ENCODE measurements at places on chromosomes 16 and 17.

- peak; percentile 49 for DNase-seq
Observed at GRCh38 chr17:28180449-28180848, 138.0 kb downstream of the NLK start.

GRCh38 chr17:6910987-6911603 lies 79.6 kb upstream of the TEKT1 start:
- peak; percentile 65 for DNase-seq

DNA sequence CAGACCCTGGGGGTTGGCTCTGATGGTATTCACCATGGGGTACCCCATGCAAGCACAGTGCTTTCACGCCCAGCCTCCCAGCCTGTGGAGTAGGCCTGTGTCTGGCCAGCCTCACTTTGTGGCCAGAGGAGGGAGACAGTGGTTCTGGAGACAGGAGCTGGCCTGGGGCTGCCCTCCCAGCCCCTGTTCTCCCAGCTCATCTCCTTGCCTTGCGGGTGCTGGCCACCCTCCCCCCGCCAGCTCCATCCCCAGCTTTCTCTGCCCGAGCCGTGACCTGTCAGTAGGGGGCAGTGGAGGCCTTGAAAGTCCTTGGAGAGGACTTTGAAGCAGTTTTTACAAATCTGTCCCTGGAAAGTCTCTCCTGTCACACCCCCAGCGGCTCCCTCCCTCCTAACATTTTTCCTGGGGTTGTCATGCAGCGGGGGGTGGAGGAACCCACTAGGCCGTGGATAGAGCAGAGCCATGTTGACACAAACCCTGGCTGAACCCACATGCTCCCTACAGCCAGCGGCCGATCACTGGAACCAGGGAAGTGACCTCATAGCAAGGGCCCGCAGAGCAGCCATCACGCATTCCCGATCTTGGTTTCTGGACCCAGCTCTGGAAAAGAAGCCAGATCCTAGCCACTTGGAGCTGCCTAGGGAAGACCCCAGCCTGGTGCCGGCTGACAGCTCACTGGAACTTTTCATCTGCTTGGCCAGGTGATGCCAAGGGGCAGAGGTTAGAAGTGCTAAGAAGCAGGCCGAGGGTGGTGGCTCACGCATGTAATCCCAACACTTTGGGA lies 289.4 kb downstream of the SEC14L1 start:
- peak; percentile 68 for DNase-seq

GRCh38 chr17:33929181-33929724 lies 325.8 kb upstream of the CCL2 start:
- no peak for DNase-seq

DNA sequence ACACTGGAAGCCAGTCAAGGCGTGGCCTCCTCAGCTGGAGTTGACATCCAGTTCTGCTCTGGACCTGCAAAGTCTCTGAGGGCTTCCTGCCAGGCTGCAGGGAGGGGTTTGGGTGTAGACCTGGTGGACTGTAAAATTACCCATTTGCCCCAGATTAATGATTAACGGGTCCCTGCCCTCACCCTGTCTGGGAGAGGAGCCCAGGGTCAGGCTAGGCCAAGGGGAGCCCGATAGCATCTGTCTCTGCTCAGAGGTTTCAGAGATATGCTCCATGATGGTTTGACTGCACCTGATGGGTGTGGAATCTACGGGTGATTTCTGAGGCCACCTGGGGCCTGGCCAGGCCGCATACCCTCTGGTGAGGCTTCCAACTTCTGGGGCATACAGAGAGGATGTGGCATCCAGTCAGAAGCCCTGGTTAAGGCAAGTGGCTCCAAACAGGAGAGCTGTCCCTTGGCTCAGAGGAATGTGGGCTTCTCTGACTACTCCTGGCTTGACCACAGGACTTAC lies 11.2 kb downstream of the PPY start:
- DNase-seq = no peak

- DNase-seq = no peak
Observed at GRCh38 chr16:4175849-4176248, 59.6 kb upstream of the ADCY9 start.

- DNase-seq = no peak
Observed at GRCh38 chr16:85199880-85200279, 87.6 kb upstream of the CIBAR2 start.

DNA sequence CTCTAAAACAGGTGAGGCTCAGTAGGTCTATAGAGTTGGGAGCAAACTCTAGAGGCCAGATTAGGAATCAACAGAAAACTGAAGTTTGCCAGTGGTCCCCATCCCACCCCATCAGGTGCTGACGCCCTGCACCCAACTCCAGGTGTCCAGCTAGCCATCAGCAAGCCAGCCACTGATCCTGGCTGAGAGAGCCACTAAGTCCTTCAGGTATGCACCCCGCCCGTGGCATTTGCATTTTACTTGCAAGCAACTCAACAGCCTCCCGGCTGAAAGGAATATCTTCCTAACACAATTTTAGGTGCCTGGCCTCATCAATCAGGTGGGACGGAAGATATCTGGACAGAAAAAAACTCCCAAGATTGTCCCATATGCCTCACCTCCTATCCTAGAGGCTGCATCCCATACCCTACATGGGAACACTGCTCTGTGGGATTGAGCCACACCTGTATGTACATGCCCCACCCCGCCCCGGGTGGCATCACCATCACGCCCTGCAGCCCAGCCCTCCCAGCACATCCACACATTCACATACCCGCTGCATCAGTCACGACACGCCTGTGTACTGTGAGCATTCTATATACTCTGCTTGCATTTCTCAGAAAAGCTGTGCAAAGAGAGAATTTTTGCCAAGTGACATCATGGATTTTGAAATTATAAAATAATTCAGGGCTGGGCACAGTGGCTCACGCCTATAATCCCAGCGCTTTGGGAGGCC lies 8.3 kb downstream of the OTOP3 start:
- DNase-seq = no peak

- DNase-seq = no peak
Observed at GRCh38 chr16:84511831-84512230, 7.4 kb upstream of the MEAK7 start.

GRCh38 chr17:10033449-10033848 lies 128.4 kb upstream of the RCVRN start:
- DNase-seq = no peak

DNA sequence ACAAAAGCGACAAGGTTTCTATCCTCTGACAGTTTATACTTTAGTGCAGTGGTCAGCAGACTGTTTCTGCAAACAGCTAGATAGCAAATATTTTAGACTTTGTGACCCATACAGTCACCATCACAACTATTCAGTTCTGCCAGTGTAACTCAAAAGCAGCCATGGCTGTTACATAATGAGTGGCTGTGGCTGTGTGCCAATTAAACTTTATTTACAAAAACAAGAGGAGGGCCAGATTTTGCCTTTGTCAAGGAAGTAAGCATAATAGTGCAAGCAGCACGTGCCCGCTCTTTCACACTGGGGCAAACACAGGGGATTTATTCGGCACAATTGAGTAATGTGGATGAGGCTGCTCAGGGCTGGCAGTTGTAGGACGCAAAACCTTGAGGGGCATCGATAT lies 551.5 kb downstream of the MAF start:
- no peak for DNase-seq

DNA sequence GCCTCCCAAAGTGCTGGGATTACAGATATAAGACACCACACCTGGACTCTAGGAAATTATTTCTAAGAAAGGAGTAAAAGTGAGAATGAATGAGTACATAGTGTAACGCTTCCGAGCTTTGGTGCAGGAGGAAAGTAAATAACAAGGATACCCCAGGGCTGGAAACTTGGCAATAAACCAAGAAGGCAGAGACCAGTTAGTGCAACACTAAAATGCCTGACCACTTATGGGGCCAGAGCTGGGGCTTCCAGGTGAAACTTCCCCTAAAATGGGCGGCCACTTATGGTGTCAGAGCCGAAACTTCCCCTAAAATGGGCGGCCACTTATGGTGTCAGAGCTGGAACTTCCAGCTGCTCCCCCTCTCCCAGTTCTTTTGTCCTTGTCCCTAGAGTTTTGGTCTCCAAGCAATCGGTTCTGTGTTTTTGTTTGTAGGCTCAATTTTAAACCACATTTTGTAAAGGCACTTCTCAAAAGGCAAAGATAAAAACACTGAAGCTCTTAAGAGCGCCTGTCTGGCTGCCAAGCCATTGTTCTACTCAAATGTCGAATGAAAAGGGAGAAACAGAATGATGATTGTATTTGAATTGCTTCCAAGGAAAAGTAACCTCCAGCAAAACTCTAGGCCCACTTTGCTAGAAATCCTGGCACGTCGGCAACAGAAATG lies 63.9 kb downstream of the NXN start:
- peak; percentile 90 for DNase-seq

GRCh38 chr16:27618606-27619327 lies 68.8 kb downstream of the KATNIP start:
- no peak for DNase-seq

DNA sequence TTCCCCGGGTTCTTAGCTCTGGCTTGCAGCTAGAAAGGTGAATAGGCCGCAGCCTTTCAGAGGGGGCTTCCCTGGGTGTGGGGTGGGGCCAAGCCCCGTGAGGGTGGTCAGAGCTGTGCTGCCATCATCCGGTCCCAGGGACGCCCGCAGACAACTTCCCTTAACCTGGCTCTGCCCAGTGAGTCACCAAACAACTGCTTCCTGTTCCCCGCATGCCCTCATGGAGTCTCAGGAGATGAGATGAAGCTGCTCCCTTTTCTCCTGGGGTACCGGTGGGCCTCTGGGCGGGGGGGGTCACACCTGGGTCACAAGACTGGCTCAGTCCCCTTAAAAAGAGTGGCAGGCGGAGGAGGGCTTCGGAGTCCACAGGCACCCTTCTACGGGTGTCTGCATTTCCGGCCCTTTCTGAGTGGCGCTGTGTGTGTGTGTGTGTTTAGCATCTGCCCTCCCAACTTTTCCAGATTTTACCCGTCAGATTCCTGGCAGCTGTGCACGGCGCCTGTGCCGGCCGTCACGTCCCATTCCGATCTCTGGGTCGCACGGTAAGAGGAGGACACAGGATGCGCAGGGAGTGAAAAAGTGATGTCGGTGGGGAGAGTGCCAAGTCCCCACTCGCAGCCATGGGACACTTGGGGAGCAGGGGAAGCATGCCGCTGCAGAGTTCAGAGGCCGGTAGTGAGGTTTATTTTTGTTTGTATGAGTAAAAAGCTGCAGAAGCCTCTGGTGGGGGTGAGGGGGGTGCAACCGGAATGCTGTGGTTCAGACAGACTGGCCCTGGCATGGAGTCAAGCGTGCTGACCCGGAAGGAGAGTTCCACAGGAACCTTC lies 16.8 kb downstream of the HIC1 start:
- DNase-seq = peak; percentile 51

GRCh38 chr16:7624871-7625766 lies 292.5 kb downstream of the RBFOX1 start:
- DNase-seq = no peak

- DNase-seq = peak; percentile 83
Observed at GRCh38 chr17:3798273-3799180, 2.5 kb downstream of the ITGAE start.

- no peak for DNase-seq
Observed at GRCh38 chr17:82239926-82240505, 11.2 kb downstream of the SLC16A3 start.

DNA sequence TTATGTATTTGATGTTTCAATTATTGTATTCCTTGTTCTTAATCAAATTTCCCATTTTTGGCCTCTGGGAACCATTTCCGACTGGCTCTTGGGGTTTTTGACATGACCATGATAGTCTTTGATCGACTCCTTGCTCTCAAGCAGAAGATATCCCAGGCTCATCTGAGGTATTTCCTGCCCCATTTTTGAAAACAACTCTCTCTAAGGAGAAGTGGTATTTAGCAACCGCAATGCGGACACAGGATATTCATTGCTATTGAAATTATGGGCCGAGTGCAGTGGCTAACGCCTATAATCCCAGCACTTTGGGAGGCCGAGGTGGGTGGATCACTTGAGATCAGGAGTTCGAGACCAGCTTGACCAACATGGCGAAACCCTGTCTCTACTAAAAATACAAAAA lies 5.5 kb downstream of the TANGO6 start:
- DNase-seq = no peak

DNA sequence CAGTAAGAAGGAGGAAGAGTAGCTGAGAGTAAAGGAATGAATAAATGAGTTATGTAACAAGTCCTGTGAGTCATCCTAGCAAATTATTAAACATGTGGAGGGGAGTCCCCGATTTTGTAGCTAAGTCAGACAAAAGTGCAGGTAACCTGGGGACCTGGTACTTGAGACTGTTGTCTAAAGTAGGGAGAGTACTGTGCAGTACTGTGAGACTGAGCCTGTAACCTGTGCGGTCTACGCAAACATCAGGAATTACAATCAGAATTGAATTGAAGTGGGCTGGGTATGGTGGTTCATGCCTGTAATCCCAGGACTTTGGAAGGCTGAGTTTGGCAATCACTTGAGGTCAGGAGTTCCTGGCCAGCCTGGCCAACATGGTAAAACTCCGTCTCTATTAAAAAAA lies 35.7 kb downstream of the IKZF3 start:
- DNase-seq = no peak

- no peak for DNase-seq
Observed at GRCh38 chr17:79570653-79571052, 40.2 kb downstream of the RBFOX3 start.

- peak; percentile 89 for DNase-seq
Observed at GRCh38 chr17:50148226-50149090, 2.0 kb downstream of the PPP1R9B start.

GRCh38 chr17:8610558-8610957 lies 20.0 kb downstream of the MYH10 start:
- no peak for DNase-seq

DNA sequence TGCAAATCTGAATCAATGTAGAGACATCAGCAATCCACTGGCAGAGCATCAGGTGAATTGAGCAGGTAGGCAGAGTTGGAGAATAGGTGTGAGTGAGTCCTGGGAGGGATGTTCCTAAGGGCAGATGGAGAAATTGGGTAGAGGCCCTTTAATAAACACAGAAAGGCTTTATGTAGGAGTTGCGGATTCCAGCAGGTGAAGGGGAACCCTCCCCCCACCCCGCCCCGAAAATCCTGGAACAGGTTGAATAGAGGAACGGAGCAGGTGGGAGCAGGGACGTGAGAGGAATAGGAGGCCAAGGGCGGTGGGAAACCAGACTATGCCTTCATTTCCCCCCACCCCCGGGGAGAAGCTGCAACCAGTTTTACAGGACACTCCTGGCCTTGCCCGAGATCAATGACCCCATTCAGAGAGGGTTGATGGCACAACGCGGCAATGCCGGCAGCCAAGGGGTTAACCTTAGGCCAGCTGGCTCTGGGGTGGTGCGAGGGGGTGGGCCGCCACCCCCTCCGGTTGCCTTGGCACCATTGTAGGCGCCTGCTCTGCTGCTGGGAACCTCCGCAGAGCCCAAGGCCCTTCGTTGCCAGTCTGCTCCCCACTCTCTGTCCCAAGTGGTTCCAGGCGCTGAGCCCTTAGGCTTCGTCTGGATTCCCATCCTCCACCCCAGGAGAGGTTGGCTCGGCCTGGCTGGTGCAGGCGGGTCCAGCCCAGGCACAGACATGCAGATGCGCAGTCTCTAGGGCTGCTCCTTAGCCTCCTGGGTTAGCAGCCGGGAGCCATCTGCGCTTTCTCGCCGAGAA lies 814 bp upstream of the RUNDC3A start:
- no peak for DNase-seq

- no peak for DNase-seq
Observed at GRCh38 chr16:13733561-13733960, 186.4 kb upstream of the ERCC4 start.
